Cortex of kidney (tissue), 1 donor: ENCODE measurements at places on chromosomes 11 and 22.

DNA sequence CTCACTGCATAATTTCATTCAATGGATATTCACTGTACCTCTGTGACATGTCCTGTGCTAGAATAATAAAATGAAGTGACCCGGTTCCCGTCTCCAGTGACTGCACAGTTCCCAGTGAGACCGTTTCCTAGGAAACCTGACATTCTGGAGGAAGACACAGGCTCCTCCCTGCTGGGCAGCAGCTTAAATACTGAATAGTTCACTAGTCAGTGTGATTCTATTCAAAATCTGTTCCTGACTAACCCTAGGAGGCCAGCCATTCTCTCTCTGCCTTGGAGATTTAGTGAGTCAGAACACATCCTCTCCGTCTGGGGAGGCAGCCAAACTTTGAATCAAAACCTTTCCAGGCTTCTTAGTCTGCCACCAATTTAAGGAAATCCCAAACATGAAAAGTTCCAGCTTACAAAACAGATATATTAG lies 11.3 kb downstream of the TRIM66 start:
- DNase-seq, result no peak

DNA sequence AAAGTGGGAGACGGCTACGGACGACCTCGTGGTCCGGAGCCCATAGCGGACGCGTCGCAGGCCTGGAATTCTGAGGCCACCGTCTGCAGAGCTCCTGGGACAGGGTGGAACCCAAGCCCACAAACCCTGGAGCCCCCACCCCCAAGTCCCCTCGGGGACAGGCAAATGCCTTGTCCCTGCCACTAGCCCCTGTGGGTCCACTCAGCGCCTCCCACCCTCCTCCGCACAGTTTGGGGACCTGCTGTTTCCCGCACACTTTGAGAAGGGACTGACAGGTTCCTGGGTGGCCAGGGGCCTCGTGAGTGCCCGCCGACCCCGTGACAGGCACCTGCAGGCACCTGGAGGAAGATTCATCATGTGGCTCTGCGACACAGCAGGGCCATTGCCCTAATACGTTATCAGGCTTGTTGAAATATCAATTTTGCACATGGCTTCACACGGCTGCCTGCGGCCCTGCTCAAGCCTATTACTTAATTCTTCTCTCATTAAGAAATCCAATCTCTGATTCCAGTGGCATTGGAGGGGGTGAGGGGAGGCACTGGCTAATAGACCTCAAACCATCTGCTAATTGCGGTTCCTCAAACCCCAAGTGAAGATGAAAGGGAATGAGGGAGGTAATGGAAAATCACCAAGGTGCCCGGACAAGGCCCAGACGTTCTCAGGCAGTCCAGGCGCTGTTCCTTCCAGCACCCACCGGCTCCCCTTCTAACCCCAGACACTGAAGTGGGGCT lies 672.5 kb downstream of the BRD1 start:
- DNase-seq, result no peak

- DNase-seq, result no peak
Observed at GRCh38 chr11:112724496-112724790, 236.8 kb upstream of the NCAM1 start.

DNA sequence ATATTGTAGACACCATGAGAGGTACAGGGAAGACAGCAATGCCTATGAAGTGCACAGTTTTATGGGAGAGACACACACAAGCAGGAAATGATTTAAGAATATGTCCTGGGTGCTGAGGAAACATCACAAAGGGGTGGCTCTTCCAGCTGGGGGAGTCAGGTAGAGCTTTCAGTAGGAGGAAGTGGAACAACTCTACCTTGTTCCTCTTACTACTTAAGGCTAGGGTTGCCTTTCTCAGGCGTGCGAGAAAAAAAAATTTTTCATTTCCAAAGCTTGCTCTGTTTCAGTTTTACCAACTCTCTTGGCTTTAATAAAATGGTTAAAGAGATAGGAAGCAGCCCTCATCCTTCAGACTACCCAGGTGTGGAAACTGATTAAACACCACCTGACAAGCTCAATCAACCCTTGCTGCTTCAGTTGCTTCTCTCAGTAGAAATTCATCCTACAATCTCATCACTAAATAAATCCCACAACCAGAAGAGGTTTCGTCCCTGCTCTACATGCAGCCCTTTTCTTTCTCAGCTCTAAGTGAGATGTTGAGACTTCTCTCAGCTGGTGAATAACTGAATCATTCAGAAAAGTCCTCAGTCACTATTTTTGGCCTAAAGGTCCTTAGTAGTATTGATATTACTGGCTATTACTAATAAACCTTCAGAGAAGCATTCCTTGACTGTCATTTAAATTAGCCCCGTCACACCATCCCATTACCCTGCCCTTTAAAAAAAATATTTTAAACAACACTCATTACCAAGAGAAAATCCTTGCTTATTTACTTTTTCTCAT lies 5.9 kb downstream of the ABTB2 start:
- DNase-seq, result no peak
